Activated naive CD4-positive, alpha-beta T cell (primary cell): ENCODE measurements at places on chromosomes 12 and 14.

GRCh38 chr14:21068521-21069387 is 1.4 kb upstream of the ARHGEF40 start:
- DNase-seq, result no peak

- no peak for DNase-seq
These were observed 17.1 kb upstream of the MDM2 start for GRCh38 chr12:68790952-68791234.

DNA sequence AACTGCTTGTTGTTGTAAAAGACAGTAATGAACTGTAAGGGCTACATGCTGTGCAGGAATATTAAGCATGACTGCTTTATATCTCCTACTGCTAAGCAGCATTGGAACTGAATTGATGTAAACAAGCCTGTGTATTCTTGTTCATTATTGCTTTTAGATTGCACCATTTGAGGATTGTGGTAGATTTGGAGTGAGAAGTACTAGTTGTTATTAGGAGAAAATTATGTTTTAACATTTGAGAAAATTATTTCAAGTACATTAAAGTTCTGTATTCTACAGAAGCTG is 212.7 kb downstream of the ERC1 start:
- no peak for DNase-seq

DNA sequence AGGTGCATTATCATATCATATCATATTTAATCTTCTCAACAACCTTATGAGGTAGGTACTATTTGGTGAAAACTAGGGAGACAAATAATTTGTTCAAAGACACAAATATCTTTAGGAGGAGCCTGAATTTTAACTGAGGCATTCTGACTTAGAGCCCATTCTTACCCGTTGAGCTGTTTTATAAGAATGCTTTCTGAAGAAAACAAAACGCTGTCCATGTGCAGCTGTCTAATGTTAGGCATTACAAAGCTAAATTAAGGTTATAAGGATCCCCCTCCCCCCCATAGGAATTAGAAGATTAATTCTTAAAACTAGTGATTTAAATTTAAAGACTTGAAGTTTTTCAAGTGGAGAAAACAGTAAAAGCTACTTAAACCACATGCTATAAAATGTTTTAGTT is 6.4 kb downstream of the KTN1 start:
- DNase-seq, result no peak

GRCh38 chr12:118346895-118347294 is 25.8 kb downstream of the TAOK3 start:
- no peak for DNase-seq
